ENCODE measurements at places on chromosomes 1 and 21. TPM values are rescaled to one million over a fixed set of nuclear protein-coding genes. Genes with fewer than 3 reads are reported as not detected.

GBP6 gene
- total RNA-seq, result not detected

NBPF20 gene
- total RNA-seq, result 1.5 TPM

POU3F1 gene
- total RNA-seq, result not detected

DDR2 gene
- total RNA-seq, result 3.9 TPM

FHAD1 gene
- 0.40 TPM for total RNA-seq

SLC9C2 gene
- not detected for total RNA-seq

LRRC8B gene
- 19.8 TPM for total RNA-seq
